ENCODE measurements at places on chromosomes 2 and 18.

GRCh38 chr2:26976237-26976636, 5.8 kb downstream of the MAPRE3 start:
- ATAC-seq, result no peak

- ATAC-seq, result peak; percentile 9
Observed at GRCh38 chr2:11154016-11154922, 998 bp upstream of the SLC66A3 start.

GRCh38 chr18:45254709-45255082, 360.6 kb upstream of the SLC14A2 start:
- ATAC-seq, result no peak

GRCh38 chr2:181991171-181991885, 5.7 kb downstream of the PPP1R1C start:
- peak; percentile 91 for ATAC-seq

DNA sequence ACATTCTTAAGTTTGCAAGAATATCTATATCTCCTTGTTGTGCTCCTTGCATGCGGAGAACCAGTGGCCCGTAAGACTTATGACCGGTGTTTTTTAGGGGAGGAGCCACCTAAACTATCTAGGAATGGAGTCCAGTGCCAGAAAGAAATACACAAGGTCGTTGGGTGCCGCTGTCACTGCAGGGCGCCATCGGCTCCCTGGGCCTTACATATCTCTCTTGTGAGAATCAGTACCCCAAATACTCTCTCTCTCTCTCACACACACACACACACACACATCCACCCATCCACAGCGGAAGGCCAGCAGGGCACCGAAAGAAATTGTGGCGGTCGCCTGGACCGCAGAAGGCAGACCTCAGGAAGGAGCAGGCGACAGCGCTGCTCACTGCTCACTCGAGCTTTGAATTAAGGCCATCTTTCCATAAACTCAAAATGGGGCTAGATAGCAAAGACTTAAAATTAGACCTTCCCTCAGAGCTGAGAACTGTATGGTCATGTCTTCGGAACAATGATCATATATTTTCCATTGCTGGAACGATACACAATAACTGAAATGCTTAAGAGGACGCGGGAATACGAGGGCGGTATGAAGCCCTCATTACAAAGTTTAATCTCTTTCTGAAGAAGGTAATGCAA, 10.4 kb downstream of the NR4A2 start:
- ATAC-seq, result peak; percentile 45

Measured in stimulated activated memory B cell treated with anti-CD40 and anti-IgM and Interleukin-4, amounts not matched to agents 10 μg/mL and 1 μg/mL and 100 μg/mL, for 72 hours (primary cell).